BE2C (cell line): ENCODE measurements at places on chromosomes 7 and 10.

- DNase-seq = no peak
Measured at GRCh38 chr7:137669706-137670105, 177.1 kb downstream of the DGKI start.

DNA sequence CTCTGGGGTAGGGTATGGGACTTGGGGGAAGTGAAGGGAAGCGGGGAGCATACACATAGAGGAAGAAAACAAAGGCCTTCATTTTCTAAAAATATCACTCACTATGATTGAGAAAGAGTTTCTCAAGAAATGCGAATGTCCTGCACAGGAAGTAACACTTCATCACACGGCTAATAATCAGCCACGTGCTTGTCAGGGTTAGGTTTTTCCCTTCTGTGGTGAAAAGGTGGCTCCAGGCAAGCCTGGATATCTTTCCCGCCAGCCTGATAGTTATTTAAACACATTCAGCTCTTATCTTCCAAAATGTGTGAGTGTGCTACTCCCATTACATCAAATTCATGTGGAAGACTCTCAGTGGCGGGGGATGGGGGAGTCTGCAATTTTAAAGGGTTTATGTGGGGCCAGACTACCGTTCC, 166.4 kb upstream of the ADO start:
- no peak for DNase-seq

GRCh38 chr10:29869593-29869992, 189.8 kb downstream of the JCAD start:
- DNase-seq = no peak

DNA sequence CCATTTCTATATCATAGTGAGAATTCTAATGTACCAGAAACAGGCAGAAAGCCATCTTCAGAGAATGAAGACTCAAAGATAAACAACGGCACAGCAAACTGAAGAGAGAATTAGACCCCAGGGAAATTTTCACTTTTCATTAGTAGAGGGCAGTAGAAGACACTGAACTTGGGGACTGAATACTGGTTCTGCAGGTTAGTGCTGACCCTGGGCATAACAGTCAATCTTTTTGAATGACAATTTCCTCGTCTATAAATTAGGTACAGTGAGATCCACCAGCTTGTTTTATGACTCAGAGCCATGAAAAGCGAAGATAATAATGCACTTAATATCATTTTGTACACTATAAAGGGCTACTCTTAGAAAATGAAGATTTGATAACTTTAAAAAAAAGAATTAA, 13.7 kb downstream of the FKBP14 start:
- DNase-seq = no peak

DNA sequence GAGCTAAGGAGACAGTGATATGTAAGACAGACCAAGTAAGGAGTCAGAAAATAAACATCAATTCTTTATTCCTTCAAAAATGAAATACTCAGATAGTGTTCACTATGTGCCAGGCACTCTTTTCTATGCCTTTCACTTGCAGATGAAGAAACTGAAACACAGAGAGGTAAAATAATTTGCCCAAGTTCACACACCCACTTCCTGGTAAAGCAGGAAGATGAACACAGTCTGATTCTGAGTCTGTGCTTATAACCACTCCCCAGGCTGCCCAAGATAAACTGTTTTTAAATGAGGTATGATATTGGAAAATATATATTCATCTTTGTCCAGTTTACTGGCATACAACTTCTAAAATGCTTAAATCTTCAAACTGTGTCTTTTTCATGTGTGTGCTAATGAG, 294.4 kb upstream of the NPVF start:
- DNase-seq = no peak

DNA sequence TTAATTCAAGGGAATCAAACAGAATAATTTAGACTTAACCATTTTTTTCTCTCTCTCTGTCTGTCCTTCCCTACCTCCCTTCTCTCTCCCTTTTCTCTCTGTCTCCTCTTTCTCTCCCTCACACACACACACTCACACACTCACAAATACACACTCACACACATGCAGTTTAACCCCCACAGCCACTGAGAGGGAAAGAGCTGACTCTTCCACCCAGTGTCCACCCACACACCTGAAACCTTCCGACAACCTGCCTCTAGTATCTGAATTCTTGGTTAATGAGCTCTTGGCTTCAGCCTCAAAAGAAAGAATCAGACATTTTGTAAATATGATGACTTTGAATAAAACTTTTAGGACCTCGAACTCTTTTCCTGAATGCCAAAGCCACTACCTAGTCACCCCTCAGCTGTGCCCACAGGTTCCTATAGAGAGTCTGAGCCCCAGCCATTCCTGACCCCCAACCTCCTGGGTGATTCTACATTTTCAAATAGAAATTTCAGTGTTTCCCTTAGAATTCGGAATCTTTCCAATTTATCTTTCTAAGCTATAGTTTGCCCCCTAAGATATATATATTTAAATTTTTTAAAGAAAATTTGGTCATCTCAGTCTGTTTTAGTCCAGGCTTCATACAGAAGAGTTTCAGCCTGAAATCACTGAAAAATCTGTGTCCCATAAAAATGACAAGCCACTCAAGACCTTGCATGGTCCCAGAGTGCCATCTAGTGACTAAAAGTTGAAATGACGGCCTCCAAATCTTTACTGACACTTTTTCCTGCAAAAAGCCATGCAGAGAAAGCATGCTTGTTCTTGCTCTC, 202.8 kb downstream of the IPMK start:
- peak; percentile 23 for DNase-seq

- DNase-seq = no peak
Measured at GRCh38 chr10:77555591-77556212, 81.9 kb downstream of the KCNMA1 start.

- DNase-seq = no peak
Measured at GRCh38 chr10:33653584-33654367, 319.3 kb upstream of the NRP1 start.

DNA sequence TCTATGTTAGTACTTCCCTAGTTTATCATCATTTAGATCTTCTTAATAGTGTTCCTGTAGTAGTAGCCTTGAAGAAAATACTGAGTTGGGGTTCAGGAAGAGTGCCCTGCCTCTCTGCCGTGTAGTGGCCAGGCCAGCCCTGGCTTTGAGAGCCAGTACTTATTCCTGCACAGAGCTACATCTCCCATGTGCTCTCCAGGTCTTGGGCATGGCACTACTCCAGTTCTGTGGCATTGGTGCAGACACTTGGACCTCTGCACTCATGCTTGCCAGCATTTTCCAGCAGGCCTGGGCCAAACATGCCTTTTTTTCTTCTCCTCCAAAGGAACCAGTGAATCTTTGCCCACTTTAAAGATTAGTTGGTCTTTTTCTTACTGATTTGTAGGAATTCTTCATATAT, 5.3 kb downstream of the GNG11 start:
- no peak for DNase-seq

DNA sequence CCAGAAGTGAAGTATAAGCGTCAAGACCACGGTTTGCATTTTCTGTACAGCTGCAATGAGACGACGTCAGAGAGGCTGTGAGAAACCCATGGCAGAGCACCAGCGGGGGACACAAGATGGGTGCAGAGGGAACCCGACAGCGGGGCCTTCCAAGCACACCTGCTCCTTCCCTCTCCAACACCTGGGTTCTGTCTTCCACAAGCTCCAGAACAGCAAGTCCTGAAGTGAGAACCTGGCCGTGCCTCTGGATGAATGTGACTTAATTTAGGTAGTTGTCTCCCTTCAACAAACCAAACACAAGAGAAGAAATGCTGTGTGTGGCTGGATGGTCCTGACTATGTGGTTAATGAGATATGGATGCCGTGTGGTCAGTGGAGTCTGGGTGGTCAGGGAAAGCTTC, 76.1 kb downstream of the ADAM12 start:
- DNase-seq = no peak

- no peak for DNase-seq
Measured at GRCh38 chr7:73681031-73681430, 2.2 kb downstream of the DNAJC30 start.

GRCh38 chr10:49150426-49150825, 16.6 kb upstream of the FAM170B start:
- DNase-seq = no peak

DNA sequence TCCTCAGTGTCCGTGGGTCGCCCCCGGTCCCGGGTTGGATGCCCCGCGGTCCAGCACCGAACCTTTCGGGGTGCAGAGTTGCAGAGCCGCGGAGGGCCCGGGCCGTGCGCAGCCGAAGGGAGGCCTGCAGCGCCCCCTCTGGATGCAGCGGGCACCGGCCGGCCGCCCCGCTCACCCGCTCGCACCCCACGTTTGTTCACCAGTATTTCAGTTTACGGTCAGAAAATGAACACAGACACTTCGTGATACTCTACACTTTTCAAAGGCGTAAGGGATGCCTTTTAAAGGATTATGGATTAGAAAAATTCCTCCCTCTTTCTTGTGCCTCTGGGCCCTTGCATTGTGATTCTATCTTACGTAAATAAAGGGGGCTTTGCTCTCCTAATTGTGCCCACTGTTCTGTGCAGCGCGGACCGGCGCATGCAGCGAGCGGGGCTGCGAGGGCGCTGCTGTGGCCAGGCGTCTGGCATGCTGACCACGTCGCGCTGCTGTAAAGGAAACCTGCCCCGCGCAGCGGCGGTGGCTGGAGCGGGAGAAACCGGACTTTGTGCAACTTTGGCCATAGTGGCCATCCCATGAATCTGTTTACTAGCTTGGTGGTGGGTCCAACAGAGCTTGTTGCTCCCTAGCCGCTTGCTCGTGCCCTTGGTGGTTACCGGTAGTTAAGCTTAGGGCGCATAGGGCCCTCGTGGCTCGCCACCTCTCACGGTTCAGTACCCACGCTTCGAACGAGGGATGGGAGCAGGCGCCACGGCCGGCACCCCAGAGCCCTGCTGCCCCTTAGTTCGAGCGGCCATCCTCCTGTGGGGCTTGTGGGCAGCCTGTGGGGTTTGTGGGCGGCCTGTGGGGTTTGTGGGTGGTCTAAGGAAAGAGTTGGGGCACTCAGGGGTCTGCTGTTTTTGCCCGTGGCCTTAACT, 739 bp upstream of the MEST start:
- DNase-seq = no peak

- peak; percentile 59 for DNase-seq
Measured at GRCh38 chr10:77638321-77639101, 903 bp upstream of the KCNMA1 start.
